ENCODE measurements at places on chromosomes 3 and 15.

DNA sequence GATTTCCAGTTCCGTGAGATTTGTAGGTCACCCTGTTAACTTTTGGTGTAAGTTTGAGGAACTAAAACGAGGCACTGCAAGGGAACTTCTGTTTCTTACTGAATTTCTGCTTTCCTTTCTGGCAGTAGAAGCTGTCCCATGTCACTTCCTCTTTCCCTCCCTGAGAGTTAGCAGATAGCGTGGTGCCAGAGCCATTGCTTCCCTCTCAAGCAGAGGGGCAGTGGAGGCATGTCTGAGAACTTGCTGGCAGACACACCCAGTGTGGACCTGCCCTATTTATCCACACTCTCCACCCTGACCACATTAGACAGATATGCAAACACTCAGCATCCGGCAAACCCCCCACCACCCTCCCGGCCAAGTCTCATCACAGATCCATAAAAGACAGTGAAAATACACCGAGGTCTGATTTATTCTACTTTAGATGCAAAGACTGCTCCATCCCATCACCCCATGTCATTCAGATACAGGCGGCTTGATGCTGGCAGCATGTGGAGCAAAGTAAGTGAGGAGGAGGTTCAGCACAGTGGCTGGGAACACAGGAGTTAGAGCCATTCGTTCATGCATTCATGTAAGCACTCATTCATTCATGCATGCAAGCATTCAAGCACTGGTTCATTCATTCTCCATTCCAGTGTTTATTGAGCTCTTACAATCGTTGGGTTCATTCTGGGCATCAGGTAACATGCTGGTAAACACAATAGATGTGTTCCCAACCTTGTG lies 324.7 kb downstream of the SHQ1 start:
- no peak for DNase-seq

- DNase-seq: no peak
Observed at GRCh38 chr15:63221346-63221745, 31.9 kb downstream of the RAB8B start.

DNA sequence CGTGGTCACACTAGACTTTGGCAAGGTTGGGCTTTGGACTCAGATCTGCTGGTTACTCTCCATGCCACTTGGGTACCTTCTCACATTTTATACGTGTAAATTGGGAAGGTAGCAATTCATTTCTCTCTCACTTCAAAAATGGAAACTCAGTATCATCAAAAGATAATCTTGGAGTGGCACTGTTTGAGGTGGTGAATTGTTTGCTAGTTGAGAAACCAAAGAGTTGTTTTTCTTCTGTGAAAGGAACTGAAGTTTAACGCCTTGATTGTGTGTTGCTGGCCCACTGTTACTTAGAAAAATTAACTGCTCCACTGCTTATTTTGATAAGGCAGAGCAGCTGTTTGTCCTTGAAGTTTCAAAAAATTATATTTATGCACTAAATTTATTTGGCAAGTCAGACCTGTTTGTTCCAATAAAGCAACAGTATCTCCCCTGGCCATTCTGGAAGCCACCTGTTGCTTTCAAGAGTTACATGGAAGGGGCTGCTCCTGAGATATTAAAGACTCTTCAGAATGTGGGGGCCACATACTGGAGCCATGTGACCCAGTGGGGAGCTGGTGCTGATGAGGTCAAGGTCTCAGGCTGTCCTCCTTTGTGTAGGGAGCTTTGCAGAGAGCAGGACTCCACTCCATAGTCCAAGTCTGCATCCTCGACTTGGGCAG lies 16.2 kb downstream of the PLCL2 start:
- no peak for DNase-seq

GRCh38 chr15:77862651-77863104 lies 214.8 kb downstream of the TBC1D2B start:
- no peak for DNase-seq

- DNase-seq: no peak
Observed at GRCh38 chr15:63638839-63639238, 41.7 kb downstream of the FBXL22 start.

- DNase-seq: no peak
Observed at GRCh38 chr3:194061421-194062030, 74.4 kb upstream of the HES1 start.

DNA sequence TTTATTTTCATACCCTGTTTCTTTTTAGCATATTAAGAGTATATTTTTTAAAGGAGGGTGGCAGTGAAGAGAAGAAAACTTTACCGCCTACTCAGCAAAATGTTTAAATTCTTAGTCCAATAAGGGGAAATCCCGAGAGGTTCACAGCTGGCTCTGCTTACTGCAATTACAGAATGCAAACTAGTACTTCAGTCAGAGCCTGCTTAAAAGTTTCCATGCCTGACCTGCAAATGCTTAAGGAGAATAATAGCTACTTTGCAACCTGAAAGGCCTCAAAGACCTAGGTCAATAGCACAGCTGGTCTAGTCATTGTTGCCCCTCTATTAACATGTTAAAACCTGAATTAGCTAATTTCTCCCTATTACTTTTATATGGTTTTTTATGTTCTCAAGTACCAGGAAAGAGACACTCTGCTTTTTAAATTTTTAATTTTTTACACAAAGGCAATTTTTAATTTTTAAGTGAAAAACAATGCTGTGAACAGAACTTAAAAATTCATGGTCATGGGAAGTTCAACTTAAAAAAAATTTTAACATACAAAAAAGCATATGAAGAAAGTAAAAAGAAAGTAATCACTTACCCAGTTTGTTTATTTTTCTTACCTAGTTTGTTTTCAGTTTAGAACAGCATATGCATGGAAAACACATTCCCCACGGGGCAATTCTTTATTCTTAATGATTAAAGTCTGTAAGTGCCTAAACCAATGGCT lies 79.2 kb downstream of the P3H2 start:
- DNase-seq: no peak

DNA sequence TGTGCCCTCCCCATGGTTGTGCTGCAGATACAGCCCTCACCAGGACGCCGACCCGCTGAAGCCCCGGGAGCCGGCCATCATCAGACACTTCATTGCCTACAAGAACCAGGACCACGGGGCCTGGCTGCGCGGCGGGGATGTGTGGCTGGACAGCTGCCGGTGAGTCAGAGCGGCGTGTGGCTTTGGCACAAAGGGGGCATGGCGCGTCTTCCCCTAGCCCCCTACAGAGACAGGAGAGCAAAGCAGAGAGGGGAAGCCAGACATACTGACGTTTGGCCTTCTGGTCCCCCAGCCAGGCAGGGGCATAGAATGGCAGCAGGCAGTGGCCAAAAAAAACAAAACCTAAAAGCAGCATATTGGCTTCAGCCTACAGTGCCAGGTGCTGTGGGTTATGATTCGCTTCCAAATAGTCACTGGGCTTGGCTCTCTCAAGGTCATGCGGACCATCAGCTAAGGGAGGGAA lies 64.0 kb downstream of the MESD start:
- DNase-seq: no peak

DNA sequence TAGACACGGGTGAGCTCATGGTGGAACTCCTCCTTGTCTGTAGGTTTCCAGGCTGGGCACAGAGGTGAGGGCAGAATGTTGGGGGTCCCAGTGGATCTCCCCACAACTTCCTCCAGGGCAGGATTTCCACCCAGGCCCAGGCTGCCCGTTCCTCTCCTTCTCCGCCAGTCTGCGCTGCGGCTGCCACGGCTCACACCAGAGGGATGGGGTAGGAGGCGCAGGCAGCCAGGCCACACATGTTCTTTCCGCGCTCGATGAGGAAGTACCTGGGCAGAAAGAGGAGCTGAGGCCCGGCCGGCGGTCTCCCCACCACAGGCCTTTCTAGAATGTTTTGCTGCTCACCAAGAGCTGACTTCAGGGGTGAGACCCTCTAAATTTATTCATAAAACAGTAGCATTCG lies 22.9 kb downstream of the CTSH start:
- DNase-seq: no peak

DNA sequence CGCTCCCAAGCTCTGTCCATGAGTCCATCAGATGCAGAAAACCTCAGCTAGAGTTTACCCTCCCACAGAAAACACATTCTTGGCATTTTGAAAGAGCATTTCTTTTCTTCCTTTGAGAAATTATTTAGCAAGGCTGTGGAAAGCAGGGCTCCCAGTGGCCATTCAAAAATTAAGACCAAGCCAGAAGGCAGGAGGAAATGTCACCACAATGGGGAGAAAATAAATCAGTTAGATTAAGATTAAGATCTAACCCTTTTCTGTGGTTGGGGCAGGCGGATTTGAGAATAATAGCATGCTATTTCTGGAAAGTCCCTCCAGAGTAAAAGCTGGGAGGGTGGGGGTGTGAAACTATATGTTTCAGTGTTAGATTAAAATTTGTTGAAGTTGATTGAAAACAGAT lies 20.2 kb downstream of the LRIG1 start:
- no peak for DNase-seq

DNA sequence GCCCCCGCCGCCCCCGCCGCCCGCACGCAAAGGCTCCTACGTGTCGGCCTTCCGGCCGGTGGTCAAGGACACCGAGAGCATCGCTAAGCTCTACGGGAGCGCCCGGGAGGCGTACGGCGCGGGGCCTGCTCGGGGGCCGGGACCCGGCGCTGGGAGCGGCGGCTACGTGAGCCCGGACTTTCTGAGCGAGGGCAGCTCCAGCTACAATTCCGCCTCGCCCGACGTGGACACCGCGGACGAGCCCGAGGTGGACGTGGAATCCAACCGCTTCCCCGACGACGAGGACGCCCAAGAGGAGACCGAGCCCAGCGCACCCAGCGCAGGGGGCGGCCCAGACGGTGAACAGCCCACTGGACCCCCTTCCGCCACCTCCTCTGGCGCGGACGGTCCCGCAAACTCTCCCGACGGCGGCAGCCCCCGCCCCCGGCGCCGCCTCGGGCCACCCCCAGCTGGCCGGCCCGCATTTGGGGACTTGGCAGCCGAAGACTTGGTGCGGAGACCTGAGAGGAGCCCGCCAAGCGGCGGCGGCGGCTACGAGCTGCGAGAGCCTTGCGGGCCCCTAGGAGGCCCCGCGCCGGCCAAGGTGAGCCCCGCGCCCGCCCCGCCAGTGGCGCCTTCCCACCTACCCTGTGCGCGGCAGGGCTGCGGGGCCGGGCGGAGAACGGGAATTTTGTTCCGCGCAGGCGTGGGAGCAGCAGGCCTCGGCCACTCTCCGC lies 2.4 kb downstream of the SKOR1 start:
- no peak for DNase-seq

All from endothelial cell (in vitro differentiated cells).